Urothelium cell line (cell line): ENCODE measurements at places on chromosomes 13 and 19.

GRCh38 chr13:46594374-46595078 lies 41.6 kb downstream of the LRCH1 start:
- no peak for DNase-seq

GRCh38 chr19:37966211-37966661 lies 59.2 kb downstream of the SIPA1L3 start:
- peak; percentile 42 for DNase-seq

GRCh38 chr13:47671776-47672175 lies 329.3 kb downstream of the SUCLA2 start:
- no peak for DNase-seq

- no peak for DNase-seq
Observed at GRCh38 chr19:18321734-18322102, 1.2 kb downstream of the LSM4 start.

- no peak for DNase-seq
Observed at GRCh38 chr13:74306496-74306895, 172.3 kb upstream of the KLF12 start.

GRCh38 chr13:32125751-32126150 lies 94.2 kb downstream of the FRY start:
- no peak for DNase-seq

DNA sequence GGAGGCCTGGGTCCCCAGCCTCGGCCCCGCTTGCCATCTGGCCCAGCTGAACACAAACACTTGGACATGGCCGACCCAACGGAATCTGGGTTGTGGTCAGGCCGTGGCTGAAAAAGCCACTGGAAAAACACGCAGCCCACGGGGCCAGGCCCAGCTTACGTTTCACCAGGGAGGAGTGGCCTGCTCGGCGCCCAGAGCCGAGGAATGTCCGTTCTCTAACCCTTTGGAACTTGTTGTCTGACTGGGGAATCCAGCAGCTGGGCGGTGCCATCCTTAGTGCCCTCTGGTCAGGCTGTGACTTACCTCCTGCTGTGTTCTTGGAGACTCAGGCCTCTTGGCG lies 13.8 kb downstream of the CILP2 start:
- DNase-seq, result no peak

- peak; percentile 61 for DNase-seq
Observed at GRCh38 chr13:94481941-94482340, 2.5 kb upstream of the DCT start.

- no peak for DNase-seq
Observed at GRCh38 chr19:30640252-30640965, 268.2 kb downstream of the ZNF536 start.

- DNase-seq, result no peak
Observed at GRCh38 chr13:56752636-56753035, 388.1 kb upstream of the PRR20A start.

- no peak for DNase-seq
Observed at GRCh38 chr19:33755099-33756035, 41.3 kb upstream of the KCTD15 start.

GRCh38 chr19:55390461-55390880 lies 4.7 kb downstream of the RPL28 start:
- no peak for DNase-seq

GRCh38 chr19:3467437-3468198 lies 12.7 kb downstream of the SMIM24 start:
- DNase-seq, result no peak

- no peak for DNase-seq
Observed at GRCh38 chr13:72074663-72075062, 207.7 kb upstream of the DACH1 start.

- no peak for DNase-seq
Observed at GRCh38 chr19:29409076-29409862, 116.5 kb upstream of the VSTM2B start.

- no peak for DNase-seq
Observed at GRCh38 chr13:102692491-102692826, 2.4 kb downstream of the METTL21C start.

DNA sequence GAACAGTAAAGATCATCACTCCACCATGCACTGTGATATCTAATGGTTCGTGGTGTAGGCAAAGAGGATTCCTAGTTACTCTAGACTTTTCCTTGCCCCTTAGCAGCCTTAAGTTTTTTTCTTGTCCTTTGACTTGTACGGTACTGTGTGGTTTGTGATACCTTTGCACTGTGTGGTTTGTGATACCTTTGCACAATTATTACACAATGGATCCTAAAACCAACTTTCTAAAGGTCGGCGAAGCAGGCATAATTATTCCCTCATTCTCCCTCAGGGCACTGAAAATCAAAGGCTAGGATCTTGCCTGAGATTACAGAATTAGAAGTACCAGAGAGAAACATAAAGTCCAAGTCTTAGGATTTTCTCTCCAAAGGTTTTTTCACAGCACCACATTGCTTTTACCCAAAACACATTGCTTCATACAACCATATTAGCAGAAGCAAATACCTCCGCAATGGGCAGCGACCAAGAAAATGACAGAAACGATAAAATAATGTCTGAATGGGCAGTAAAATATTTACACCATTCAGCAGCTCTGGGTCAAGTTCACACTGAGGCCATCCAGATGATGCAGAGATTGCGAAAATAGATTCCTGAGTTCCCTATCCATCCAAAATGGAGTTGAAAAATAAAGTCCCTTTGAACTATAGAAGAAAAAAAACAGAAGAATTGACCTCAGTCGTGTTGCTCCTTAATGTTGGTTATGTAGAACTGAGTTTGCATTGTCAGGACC lies 106.4 kb downstream of the FGF14 start:
- no peak for DNase-seq

- no peak for DNase-seq
Observed at GRCh38 chr13:81393721-81394120, 1052.8 kb upstream of the SPRY2 start.

- no peak for DNase-seq
Observed at GRCh38 chr13:20815464-20815863, 41.7 kb upstream of the EEF1AKMT1 start.

DNA sequence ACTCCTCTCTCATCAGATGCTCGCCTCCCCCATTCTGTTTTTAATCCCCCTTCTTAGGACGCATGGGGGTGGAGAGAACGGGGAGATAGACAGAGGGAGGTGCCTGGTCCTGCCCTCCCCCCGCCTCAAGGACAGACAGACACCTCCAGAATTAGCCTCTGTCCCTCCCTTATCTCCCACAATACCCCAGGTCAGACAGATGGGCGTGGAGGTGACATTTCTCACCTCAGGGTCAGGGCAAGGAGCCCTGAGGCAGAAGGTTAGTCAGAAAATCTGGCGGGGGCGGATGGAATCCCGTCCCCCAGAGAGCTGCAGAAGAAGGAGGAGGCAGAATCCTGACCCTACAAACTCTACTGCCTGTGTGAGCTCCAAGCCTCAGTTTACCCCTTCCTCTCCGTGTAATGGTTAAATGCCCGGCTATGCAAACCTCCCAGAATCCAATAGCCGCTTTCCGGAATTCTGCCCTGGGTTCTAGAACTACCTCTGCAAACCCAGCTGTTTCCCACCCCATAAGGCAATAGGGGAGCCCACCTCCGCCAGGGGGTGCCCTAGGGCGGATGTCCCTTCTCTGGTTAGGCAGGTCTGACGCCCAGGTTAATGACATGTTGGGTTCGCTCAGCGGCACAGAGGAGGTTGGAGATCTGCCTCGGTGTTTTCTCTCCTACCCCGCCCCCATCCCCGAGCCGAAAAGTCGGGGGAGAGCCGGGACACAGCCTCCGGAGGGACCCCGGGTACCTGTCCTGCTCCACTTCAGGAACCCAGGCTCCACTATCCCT lies 900 bp downstream of the PPP1R13L start:
- peak; percentile 78 for DNase-seq

GRCh38 chr19:2016041-2016807 lies 710 bp upstream of the BTBD2 start:
- peak; percentile 74 for DNase-seq

- DNase-seq, result no peak
Observed at GRCh38 chr19:40702337-40703012, 12.0 kb upstream of the NUMBL start.

DNA sequence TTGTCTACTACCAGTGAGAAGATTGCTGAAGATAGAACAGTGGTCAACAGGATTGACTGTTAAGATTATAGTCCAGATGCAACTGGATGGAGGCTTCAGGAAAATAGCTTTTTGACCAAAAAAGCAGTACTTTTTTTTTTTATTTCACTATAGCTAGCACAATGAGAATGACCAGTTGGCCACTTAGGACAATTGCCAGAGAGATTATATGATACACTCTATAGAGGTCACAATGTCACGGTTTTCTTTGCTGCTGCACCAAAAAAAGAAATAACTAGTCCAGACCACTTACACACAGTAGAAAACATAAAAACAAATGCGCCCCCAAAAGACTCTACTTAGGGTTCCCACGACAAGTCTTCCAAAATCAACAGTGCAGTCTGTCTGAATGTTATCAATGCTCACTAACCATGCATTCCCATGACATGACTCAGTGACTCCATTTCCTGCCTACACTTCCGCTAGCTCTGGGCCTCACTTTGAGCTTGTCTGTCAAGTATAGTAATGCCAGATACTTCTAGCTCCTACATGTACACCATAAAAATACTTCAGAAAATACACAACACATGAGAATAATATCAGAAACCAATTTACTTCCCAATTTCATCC lies 209.1 kb upstream of the STARD13 start:
- DNase-seq, result peak; percentile 25

GRCh38 chr19:7258041-7258839 lies 36.0 kb downstream of the INSR start:
- no peak for DNase-seq

DNA sequence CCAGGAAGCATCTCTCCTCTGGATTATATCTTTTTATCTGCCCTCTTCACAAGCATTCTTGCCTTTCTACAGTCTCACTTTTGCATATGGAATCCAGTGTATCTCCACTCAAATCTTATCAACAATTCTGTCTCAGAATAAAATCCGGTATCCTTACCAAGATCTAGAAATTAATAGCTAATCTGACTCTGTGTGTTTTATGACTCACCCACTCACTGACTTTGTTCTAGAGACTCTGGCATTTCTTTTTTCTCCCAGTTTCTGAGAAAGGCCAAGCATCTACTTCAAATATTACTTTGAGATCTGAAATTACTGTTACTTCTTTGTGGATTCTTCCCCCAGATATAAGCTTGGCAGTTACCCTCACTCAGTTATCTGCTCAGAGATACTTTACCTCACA lies 913.5 kb upstream of the ATXN8OS start:
- no peak for DNase-seq

GRCh38 chr13:110349239-110349638 lies 42.2 kb downstream of the COL4A2 start:
- DNase-seq, result no peak

- DNase-seq, result no peak
Observed at GRCh38 chr19:39828015-39828653, 5.8 kb downstream of the DYRK1B start.

- no peak for DNase-seq
Observed at GRCh38 chr13:100549316-100549715, 39.3 kb downstream of the GGACT start.

GRCh38 chr19:3822683-3823349 lies 36.6 kb upstream of the MATK start:
- DNase-seq, result no peak

DNA sequence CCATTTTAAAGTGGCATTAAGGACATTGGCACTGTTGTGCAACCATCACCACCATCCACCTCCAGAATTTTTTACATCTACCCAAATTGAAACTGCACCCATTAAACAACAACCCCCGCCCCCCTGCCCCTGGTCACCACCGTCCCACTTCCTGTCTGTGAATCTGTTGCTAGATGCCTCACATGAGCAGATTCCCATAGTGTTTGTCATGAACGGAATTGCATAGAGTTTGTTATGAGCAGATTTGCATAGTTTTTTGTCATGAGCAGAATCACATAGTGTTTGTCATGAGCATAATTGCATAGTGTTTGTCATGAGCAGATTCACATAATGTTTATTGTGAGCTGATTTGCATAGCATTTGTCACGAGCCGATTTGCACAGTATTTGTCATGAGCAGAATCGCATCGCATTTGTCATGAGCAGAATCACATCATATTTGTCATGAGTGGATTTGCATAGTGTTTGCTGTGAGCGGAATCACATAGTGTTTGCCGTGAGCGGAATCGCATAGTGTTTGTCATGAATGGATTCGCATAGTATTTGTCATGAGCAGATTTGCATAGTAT lies 54.0 kb upstream of the GTF3A start:
- no peak for DNase-seq

DNA sequence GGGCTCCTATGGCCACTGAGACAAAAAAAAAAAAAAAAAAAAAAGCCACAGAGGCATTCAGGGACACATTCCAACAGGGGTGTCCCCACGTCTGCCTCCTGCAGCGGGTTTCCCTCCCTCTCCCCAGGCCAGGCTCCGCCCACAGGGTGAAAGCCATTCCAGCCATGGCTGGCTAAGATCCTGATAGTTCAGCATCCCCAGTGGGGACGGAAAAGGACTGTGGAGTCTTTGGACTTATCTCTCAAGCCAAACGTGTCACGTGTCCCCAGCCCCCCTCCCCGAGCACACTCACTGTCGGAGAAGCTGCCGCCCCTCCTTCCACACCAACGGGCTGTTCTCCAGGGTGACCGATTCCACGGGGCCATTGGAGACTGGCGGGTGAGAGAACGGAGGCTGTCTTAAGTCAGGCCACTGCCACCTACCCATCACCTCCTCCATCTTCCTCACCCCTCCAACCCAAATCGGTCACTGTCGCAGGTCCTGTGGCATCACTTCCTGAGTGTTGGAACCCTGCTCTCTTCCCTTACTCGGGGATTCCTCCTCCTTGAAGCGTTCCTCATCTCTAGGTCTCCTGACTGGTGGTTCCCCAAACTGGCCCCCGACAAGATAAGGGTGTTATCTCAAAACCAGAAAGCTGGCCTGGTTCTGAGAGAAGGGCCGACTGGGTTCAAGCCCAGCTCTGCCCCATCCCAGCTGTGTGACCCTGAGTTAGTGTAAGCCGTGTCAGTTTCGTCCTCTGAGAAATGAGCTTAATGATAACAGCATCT lies 9.1 kb upstream of the FKRP start:
- no peak for DNase-seq

GRCh38 chr19:35352177-35352447 lies 4.4 kb downstream of the FFAR1 start:
- no peak for DNase-seq

DNA sequence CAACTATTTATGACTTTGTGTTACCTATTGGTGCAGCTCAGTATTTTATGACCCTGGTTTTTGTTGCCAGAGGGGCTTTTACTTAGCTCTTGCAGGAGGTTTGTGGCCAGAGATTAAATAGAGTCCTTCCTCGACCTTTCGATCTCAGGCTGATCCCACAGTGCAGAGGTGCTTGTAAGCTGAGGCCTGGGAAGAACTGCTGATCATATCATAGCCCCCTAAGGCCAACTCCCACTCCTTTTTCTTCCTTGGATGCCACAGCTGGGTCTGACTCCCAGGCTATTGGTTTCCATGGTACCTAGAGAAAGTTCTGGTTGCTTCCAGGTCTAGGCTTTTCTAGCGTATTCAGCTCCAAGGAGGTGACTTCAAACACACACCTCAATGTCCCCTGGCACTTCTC lies 324.9 kb downstream of the FOXO1 start:
- no peak for DNase-seq

GRCh38 chr13:103469771-103470170 lies 403.6 kb upstream of the SLC10A2 start:
- no peak for DNase-seq

GRCh38 chr13:98839856-98840769 lies 87.6 kb upstream of the SLC15A1 start:
- DNase-seq, result peak; percentile 66

GRCh38 chr19:30411714-30412113 lies 39.5 kb downstream of the ZNF536 start:
- no peak for DNase-seq

GRCh38 chr13:98200211-98200878 lies 23.3 kb upstream of the RNF113B start:
- DNase-seq, result no peak

GRCh38 chr13:32141462-32141861 lies 109.9 kb downstream of the FRY start:
- DNase-seq, result no peak

- no peak for DNase-seq
Observed at GRCh38 chr19:28504727-28505126, 708.2 kb downstream of the UQCRFS1 start.
